Progenitor cell of endocrine pancreas (in vitro differentiated cells): ENCODE measurements at places on chromosomes 2 and 18.
A peak's percentile ranks its signal among the peaks of the same experiment; 100 is the strongest.

DNA sequence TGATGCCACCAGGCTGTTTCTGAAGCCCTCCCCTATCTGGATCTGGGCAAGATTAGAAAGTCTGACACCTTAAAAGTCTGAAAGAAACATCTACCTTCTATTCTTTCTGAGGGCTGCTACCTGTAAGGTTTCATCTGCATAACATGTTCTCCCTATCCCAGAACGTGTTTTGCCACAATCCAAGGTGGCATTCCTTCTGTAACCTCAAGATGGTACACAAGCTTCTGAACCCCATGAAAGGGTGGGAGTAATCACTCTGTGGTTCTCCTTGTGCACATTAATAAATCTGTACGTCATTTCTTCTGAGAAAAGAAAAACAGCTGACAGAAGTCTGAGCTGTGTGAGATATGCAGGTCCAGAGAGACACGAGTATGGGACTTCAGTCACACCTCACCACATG lies 41.8 kb upstream of the MSH6 start:
- DNase-seq = no peak
- peaks cover 6% of the 10 kb centered on the region for H3K4me1 ChIP-seq
- H3K4me3 ChIP-seq = no peak overlapping the region
- H3K27ac ChIP-seq = no peak overlapping the region
- peaks cover 10% of the 10 kb centered on the region for H3K27me3 ChIP-seq

DNA sequence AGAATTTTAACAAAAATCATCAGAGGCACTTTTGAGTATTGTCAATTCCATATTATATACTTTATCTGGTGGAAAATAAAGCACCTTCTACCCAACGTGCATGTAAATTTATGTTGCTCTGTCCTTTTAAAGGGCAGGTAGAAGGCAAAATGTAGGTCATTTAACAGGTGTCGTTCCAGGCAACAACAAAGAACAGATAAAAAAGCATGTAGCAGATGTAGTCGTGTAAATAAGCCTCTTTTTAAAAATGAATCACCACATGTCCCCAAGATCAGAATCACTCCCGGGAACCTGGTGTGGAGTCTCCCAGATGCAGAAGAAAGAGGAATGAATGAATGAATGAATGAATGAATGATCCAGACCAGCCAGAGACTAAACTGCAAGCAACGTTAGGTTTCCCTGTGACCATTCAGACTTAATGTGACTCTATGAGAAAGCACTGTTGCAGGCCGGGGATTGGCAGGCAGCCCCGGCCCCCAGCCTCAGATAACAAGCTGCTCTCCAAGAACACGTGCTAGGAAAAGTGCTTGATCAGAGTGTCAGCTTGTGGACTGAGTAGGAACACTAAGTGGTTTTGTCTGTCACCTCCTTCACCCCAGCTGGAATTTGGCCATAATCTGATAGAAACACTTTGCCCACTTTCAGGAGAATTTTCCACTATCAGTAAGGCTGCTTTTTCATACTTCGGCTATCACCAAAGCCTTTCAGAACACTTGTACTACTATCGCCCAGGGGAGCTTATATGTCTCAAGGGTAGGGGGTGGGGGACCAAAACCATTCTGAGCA lies 100.6 kb downstream of the CDK15 start:
- DNase-seq = no peak
- H3K36me3 ChIP-seq = no peaks in the 10 kb centered on the region
- H3K4me1 ChIP-seq = peaks cover 38% of the 10 kb centered on the region
- H3K27me3 ChIP-seq = no peaks in the 10 kb centered on the region
- H3K4me3 ChIP-seq = no peak overlapping the region

- H3K36me3 ChIP-seq = no peaks in the 10 kb centered on the region
- H3K4me3 ChIP-seq = no peak overlapping the region
- no peaks in the 10 kb centered on the region for H3K27me3 ChIP-seq
- peaks cover 1% of the 10 kb centered on the region for H3K4me1 ChIP-seq
- DNase-seq = no peak
- no peak overlapping the region for H3K27ac ChIP-seq
Measured at GRCh38 chr2:221001381-221001801, 570.7 kb downstream of the EPHA4 start.

GRCh38 chr2:78982638-78983330 lies 42.7 kb upstream of the REG3G start:
- no peaks in the 10 kb centered on the region for H3K36me3 ChIP-seq
- peaks cover 13% of the 10 kb centered on the region for H3K4me1 ChIP-seq
- no peak overlapping the region for H3K27ac ChIP-seq
- peaks cover 3% of the 10 kb centered on the region for H3K27me3 ChIP-seq

GRCh38 chr18:74152857-74153256 lies 4.5 kb downstream of the TIMM21 start:
- H3K4me1 ChIP-seq = peaks cover 13% of the 10 kb centered on the region
- no peak for DNase-seq
- H3K4me3 ChIP-seq = no peak overlapping the region
- no peak overlapping the region for H3K27ac ChIP-seq
- H3K27me3 ChIP-seq = no peaks in the 10 kb centered on the region

DNA sequence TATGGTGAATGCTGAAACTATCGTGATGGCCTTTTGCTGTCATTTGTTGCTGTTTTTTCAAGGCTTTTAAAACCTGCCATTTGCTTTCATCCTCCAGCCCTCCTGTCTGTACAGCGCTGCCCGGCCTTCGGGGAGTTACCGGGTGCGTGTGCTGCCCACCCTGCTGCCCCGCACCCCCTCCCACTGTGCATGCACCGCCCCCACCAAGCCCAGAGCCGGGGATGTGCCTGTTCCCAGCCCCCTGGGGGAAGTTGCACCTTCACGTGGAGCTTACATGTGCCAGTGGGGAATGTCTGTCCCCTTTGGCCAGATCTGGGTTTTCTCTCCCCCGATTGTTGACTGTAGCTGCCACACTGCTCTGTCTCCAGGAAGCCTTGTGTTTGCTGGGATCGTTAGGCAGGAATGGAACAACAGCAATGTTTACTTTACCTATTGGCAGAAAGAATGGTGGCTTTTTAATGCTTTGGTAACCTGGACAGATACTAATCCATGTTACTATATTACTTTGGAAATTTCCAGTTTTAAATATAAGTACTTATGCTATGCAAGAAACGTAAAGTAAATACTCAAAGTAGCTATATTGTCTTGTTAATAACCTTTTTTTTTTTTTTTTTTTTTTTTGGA lies 64.8 kb upstream of the RBM44 start:
- H3K4me3 ChIP-seq = peak overlapping the region; percentile 27
- peak overlapping the region; percentile 94 for H3K27ac ChIP-seq
- H3K36me3 ChIP-seq = peaks cover 9% of the 10 kb centered on the region

DNA sequence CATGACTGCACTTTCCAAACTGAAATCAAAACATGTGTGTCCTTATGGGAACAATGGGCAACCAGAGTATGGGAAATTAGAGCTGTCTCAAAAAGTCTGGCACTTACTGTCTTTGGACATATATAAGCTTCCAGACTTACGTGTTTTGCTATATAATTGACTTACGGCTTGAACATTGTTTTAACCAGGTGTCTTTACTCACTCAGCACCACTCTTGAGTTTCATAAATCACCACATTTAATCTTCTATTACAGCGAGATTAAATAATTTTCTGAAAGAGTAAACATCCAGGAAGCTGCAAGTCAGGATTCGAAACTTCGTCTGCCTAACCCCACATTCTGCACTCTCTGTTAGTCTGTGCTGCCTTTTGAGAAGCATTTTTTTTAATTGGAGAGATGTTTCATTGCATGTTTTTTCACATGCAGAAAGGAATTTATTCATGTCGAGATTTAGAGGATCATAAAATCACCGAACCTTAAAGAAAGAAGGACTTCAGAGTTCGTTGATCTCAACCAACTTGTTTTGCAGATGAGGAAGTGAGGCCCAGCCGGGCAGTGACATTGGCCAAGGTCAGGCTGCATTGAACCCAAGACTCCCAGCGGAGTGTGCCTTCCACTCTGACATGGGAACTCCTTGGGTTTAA lies 137.3 kb downstream of the SETBP1 start:
- peaks cover 21% of the 10 kb centered on the region for H3K4me1 ChIP-seq
- no peaks in the 10 kb centered on the region for H3K36me3 ChIP-seq
- no peak overlapping the region for H3K4me3 ChIP-seq
- no peak overlapping the region for H3K27ac ChIP-seq
- no peak for DNase-seq

DNA sequence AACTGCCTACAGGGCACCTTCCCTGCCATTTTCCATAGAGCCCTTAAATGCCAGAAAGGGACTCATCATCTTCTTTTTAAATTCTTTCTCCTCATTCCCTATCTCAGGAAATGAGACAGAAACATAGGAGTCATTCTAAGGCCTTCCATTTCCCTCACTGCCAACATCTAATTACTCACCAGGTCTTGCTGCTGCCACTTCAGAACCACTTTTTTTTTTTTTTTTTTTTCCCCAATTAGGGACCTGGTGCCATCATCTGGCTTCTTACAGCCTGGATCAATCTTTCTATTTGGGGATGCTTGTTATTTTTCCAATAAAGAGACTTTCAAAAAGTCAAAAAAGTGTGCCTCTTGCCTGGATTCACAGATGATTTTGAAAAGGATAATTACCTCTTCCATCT lies 373.4 kb downstream of the LPIN1 start:
- H3K36me3 ChIP-seq = no peaks in the 10 kb centered on the region
- H3K27me3 ChIP-seq = no peaks in the 10 kb centered on the region
- no peak overlapping the region for H3K27ac ChIP-seq
- H3K4me1 ChIP-seq = no peaks in the 10 kb centered on the region
- no peak for DNase-seq
- no peak overlapping the region for H3K4me3 ChIP-seq

- H3K4me1 ChIP-seq = peaks cover 12% of the 10 kb centered on the region
- DNase-seq = no peak
- H3K4me3 ChIP-seq = no peak overlapping the region
- no peak overlapping the region for H3K27ac ChIP-seq
Measured at GRCh38 chr2:154849482-154849881, 151.0 kb downstream of the KCNJ3 start.

GRCh38 chr2:170224692-170225294 lies 46.8 kb downstream of the MYO3B start:
- H3K4me1 ChIP-seq = peaks cover 17% of the 10 kb centered on the region
- no peaks in the 10 kb centered on the region for H3K36me3 ChIP-seq
- no peak overlapping the region for H3K27ac ChIP-seq
- no peak overlapping the region for H3K4me3 ChIP-seq
- H3K27me3 ChIP-seq = peaks cover 7% of the 10 kb centered on the region

GRCh38 chr18:60667016-60667415 lies 294.4 kb upstream of the MC4R start:
- H3K27ac ChIP-seq = no peak overlapping the region
- no peaks in the 10 kb centered on the region for H3K27me3 ChIP-seq
- no peak for DNase-seq
- H3K36me3 ChIP-seq = no peaks in the 10 kb centered on the region
- H3K4me1 ChIP-seq = no peaks in the 10 kb centered on the region

DNA sequence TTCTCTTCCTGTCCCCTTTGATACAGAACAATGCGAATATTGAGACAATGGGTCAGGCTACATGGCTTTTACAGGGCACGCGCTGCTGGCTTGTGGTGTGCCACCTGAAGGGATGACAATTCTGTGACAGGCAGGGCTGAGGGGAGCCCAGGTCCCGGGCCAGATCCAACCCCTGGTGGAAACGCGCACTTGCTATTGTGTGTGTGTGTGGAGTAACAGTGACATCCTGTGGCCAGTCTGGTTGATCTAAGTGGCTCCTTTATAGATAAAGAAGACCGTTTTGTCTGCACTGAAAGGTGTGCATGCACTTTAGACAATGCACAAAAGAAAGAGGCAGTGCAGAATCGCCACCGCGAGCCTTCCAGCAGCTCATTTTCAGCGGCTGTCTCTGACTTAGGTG lies 273.6 kb downstream of the HRH4 start:
- H3K4me1 ChIP-seq = no peaks in the 10 kb centered on the region
- DNase-seq = no peak
- no peak overlapping the region for H3K4me3 ChIP-seq
- H3K27me3 ChIP-seq = peaks cover 14% of the 10 kb centered on the region

GRCh38 chr2:144132357-144132756 lies 387.6 kb downstream of the ZEB2 start:
- no peak overlapping the region for H3K4me3 ChIP-seq
- H3K36me3 ChIP-seq = no peaks in the 10 kb centered on the region
- H3K27me3 ChIP-seq = no peaks in the 10 kb centered on the region
- no peak overlapping the region for H3K27ac ChIP-seq

DNA sequence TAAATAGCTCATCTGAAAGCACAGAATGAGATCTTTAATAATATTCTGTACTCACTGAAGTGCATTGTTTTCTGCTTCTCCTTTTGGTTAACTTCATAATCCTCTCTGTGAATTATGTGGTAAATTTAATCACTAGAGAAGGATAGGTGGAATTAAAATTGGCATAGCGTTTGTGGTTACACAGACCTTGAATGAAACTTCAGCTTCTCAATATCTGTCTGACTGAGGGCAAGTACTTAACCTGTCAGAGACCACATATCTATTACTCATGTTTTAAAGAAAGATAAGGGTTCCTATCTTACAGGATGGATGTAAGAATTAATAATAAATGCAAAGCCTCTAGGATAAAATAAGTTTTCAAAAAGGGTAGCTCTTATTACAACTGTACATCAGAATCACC lies 861.8 kb downstream of the TRIB2 start:
- H3K4me1 ChIP-seq = no peaks in the 10 kb centered on the region
- H3K4me3 ChIP-seq = no peak overlapping the region
- no peak overlapping the region for H3K27ac ChIP-seq
- H3K27me3 ChIP-seq = no peaks in the 10 kb centered on the region

DNA sequence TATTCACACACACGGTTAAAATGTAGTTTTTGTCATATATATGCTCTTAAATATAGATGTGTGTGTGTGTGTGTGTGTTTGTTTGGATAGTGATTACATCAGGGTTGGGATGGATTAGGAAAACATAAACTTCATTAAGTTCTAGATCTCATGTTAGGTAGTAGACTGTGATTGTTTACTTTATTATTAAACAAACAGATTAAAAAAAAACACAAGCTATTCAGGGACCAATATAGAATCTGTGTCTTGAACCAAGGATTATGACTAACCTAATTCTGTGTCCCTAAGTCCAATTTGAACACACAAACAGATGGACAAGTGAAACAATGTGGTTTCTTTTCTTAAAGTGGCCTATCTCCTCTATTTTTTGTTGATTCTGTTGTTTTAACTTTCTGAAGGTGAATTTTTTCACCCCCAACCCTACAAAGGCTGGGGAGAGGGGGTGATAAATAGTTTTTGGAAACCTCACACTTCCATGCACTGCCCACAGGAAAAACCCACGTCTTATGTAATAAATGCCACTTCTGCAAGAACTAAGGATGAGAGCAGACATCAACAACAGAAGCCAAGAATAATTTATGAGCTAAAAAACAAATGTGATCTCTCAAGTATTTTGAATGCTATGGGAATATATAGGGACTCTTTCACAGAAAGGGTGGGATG lies 40.7 kb downstream of the IL1R2 start:
- no peaks in the 10 kb centered on the region for H3K36me3 ChIP-seq
- H3K27me3 ChIP-seq = peaks cover 5% of the 10 kb centered on the region
- H3K4me3 ChIP-seq = no peak overlapping the region
- no peak overlapping the region for H3K27ac ChIP-seq
- no peak for DNase-seq

DNA sequence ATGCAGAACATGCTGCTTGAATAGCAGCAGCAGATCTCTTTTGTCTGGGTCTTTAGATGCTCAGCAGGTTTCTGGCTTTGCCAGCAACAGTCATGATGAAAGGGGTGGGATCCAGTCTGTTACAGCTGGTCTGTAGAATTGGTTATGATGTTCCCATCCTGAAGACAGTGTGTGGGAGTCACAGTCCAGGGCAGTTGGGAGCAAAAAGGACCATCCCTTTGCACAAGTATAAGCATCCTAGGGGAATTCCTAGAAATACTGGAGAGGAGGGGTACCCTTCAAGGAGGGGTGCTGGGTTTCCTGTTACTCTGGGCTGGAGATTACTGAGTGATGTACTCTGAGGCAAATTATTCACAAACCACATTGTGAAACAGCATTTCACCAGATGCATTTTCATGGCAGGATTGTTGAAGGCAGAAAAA lies 119.9 kb upstream of the RND3 start:
- peaks cover 4% of the 10 kb centered on the region for H3K4me1 ChIP-seq
- peaks cover 5% of the 10 kb centered on the region for H3K27me3 ChIP-seq
- no peak for DNase-seq
- H3K4me3 ChIP-seq = no peak overlapping the region
